ENCODE measurements at places on chromosomes 1 and 21.
A peak's percentile ranks its signal among the peaks of the same experiment; 100 is the strongest.

DNA sequence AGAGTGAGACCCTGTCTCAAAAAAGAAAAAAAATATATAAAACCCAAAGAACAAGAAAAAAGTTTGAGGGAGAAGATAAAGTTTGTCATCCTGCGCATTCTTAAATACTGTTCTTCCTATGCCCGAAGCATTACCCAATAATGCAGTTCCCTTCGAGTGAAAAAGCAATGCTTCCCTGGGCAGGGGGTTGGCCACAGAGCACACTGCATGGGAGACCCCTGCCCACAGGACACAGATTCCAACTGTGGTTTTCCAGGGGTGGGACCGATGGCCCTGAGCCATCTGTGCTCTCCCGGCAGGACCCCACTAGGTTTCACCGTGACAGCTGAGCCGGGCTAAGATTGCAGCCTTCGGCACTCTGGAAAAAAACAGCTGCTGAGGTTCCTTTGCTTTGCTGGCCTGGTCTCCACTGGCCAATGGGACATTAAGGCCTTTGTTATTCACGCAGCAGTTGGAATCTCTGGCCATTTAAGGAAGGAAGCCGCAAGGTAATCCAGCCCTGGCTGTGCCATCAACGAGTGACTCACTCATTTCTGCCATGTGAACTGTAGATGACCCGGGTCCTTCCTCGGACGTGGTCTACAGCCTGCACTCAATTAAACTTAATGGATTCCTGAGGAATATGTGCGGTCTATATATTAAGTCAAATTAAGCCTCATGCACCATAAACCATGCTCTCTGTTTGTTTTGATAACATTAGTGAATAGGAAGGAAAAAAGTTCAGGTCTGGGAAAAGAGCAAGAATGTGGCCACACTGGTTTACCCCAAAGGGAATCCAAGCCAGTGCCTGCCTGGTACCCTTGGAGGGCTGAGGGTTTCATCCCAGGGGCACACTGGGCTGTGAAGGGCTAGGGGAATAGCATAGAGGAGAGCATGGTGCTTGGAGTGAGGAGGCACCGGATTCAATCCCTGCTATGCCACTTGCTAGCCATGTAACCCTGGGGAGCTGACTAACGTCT is 163.2 kb downstream of the ZBTB18 start:
- DNase-seq, result peak; percentile 99

DNA sequence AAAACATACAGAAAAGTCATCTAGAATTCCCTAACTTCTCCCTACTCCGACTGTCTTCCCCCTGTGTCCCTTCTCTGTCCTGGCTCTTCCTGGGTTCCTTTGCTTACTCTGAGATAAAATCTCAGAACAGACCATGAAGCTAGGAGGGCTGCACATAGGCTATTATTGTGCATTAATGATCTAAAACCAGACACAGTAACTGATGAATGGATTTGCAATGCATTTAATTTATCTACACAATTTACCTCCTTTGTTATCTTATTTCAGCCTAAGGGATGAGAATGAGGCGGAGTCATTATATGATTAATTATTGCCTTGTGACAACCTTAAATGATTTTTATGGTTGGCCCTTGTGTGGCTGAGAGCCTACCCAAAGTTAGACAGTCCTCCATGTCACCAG is 14.5 kb downstream of the RHOU start:
- DNase-seq, result no peak

DNA sequence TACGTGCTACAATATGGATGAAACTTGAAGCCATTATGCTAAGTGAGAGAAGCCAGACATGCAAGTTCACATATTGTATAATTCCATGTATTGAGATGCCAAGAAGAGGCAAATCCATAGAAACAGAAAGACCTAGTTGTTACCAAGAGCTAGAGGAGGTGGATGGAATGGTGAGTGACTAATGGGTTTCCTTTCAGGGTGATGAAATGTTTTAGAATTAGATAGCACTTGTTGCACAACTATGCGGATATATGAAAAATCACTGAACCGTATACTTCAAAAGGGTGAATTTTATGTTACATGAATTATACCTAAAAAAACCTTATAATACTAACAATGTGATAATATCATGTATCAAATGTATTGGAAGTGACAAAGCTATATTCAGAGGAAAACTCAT is 18.1 kb downstream of the EPHA10 start:
- no peak for DNase-seq

- no peak for DNase-seq
Observed at GRCh38 chr1:29958271-29958670, 721.9 kb downstream of the PTPRU start.

DNA sequence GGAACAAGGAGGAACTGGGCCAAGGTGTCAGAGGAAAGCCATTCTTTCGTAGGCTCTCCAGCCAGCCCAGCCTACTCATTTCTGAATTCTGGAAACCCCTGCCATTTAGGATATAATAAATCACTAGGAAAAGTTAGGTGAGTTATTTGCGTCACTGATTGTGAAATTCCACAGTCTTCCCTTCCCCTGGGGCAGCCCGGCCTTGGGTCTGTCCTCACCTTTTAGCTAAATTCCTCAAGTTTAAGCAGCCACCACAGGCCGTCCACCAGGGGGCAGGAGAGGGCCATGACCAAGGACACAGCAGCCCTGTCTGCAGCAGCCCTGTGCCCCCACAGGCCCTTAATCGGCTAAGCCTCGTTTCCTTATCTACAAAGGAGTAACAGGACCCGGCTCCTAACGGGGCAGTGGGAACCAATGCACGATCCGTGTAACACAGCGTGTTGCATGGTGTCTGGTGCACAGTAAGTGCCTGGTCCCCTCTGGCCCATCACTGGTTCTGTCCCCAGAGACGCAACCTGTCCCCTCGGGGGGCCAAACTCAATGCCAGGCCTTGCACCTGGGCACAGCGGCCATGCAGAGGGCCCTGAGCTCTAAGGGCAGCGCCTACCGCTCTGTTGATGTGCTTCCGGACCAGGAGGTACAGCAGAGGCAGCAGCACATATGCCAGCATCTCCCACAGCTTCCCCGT is 18.1 kb downstream of the GPR157 start:
- peak; percentile 89 for DNase-seq

DNA sequence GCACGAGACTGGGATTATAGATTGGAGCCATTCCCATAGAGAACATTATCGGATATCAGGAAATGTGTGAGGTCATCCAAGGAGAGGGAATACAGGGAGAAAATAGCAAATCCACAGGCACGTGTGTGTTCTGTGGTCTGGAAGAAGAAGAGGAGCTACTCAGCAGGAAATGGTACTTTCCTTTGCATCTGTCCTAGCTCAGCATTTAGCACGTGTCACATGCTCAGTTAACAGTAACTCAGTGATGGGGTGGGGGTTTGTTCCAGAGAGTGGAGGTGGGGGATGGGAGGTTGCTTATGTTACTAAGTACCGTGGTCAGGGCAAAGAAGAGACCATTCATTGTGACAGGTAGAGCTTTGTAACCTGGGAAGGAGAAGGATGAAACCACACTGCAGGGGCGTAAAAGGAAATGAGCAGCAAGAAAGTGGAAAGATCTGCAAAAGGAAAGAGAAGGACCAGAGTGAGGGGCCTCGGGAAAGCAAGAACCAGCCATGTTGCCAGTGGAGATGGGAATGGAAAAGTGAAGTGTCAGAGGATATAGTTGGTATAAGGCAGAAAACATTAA is 100.4 kb downstream of the ATP5PO start:
- DNase-seq, result no peak

DNA sequence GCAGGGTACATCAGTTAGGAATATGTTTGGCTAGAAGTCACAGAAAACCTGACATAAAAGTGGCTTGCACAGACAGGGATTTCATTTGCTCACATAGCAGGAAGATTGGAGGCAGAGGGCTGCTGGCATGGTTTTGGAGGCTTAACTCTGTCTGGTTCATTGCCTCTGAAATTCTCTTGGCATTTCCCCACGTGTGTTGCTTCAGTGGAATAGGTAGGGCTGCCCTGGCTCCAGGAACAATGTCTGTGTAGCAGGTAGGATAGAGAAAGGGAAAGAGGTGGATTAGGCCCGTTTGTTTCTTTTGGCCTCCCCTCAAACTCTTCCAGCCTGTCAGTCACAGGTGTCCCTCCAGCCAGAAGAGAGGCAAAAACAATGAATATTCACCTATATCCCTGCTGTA is 20.5 kb upstream of the SIPA1L2 start:
- no peak for DNase-seq

GRCh38 chr1:208174731-208175507 is 69.3 kb downstream of the PLXNA2 start:
- DNase-seq, result peak; percentile 54

- no peak for DNase-seq
Observed at GRCh38 chr21:22679207-22679606, 1681.0 kb downstream of the NCAM2 start.

DNA sequence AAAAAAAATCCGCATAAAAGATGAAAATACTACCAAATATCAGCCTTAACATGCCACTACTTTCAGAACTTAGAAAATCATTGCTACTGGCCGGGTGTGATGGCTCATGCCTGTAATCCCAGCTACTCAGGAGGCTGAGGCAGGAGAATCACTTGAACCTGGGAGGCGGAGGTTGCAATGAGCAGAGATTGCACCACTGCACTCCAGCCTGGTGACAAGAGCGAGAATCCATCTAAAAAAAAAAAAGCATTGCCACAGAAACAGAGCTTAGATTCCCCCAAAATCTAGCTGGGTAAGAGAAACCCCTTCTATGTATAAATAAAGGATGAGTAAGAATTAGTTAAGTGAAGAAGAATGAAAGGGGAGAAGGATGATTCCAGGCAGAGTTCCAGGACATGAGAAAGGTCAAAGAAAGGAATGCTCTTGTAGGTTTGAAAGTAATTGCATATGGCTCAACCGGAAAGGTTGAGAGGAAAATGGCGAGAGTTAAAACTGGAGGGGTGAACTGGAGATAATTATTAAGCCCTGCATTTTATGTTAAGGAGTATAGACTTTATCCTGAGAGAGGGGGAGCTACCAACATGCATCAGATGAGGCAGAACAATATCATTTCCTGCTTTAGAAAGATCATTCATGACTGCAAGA is 19.7 kb upstream of the NRDC start:
- peak; percentile 93 for DNase-seq

DNA sequence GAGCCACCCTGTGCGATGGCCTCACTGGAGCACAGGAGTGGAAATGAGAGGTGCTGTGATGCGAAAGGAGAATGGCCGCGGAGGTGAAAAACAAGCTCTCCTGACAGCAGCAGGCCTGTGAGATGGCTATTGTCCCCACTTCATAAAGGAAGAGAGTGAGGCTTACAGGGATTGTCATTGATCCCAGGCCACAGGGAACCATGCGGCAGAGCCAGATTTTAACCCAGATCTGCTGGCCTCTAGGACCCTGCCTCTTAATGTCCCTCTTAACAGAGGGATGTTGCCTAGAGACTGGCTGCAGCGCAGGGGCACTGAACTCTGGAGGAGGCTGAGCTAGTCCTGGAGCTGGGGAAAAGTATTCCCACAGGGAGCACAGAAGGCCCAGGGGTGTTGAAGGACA is 3.1 kb upstream of the SYTL1 start:
- DNase-seq, result no peak

GRCh38 chr21:25464275-25464674 is 143.0 kb downstream of the MRPL39 start:
- DNase-seq, result peak; percentile 8

- DNase-seq, result no peak
Observed at GRCh38 chr1:178025613-178026356, 55.9 kb upstream of the SEC16B start.

DNA sequence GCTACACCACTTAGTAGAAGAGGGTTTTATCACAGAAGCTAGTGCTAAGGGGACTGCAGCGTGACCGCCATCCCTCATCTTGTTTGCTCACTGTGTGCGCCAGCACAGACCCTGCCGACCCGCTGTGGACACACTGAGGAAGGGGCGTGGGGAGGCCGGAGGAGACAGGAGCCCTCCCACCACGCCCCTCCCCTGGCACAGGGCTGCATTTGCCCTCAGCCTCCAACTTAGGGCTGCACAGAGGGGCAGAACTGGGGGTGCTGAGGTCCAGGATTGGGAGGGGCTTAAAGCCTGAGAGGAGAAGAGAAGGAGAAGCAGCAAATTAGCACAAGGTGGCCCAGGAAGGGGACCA is 37.2 kb downstream of the RRP1 start:
- DNase-seq, result no peak

- no peak for DNase-seq
Observed at GRCh38 chr1:75967719-75968118, 35.5 kb upstream of the ASB17 start.

DNA sequence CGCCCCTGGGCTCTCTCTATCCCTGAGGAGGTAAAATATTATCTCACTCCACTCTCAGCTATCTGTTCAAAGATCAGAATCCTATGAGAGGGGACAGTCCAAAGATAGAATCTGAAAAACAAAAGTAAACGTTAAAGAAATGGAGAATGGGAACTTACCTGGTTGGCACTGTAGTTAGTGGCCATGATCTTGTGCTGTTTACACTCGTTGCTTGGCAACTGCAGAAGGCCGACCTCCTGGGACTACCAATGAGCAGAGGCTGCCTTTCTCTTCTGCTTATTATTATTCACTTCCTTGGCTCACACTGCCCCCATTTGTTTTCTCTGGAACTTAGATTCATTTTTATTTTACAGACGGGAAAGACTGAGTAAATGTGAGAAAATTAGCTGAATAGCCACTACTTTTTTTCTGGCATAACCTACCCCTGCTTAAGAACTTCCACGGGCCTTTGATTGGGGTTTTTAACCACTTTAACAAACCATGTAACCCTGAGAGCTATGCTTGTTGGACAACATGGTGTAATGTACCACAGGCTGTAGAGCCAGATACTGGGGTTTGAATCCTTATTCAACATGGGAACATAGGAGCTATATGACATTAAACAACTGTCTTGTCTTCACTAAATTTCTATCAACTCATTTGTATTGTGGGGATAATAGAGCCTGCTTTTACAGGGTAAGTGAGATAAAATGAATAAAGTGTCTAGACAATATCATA is at the start of gene CFAP126:
Gene CFAP126, minus strand, starts transcription at position 193 of the 717 bp plus-strand sequence. Its CDS starts 8 bp downstream, at position 185.
- peak; percentile 89 for DNase-seq

DNA sequence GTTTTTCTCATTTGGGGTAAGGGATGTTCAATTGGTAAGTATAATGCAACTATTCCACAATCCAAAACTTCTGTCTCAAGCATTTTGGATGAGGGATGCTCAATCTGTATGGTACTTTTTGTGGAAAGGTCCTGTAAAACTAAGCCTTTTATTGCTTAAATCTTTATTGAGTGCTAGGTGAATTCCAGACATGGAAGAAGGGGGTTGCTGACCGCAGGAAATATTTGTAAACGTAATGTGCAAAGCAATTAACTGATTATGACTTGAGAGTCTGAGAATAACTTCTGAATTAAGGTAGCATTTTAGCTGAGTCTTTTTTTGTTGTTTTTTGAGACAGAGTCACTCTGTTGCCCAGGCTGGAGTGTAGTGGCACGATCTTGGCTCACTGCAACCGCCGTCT is 3.1 kb downstream of the AKIRIN1 start:
- DNase-seq, result no peak

Measured in iris pigment epithelial cell (primary cell).